Hematopoietic multipotent progenitor cell (in vitro differentiated cells): ENCODE measurements at places on chromosomes 1 and 21. TPM values are rescaled to one million over a fixed set of nuclear protein-coding genes. Genes with fewer than 3 reads are reported as not detected.

WDR64 gene
- not detected for total RNA-seq

SPAG17 gene
- 0.81 TPM for total RNA-seq

SHISAL2A gene
- 0.27 TPM for total RNA-seq

ATG4C gene
- 7.5 TPM for total RNA-seq

TENT5C gene
- 12.4 TPM for total RNA-seq

CD48 gene
- total RNA-seq = 18.0 TPM

DOCK7 gene
- total RNA-seq = 15.3 TPM

RNF186 gene
- total RNA-seq = under 0.01 TPM

- DNase-seq = no peak
Observed at GRCh38 chr1:179816196-179816960, 61.2 kb downstream of the TOR1AIP2 start.

GRCh38 chr1:168218658-168219057, 7.1 kb upstream of the SFT2D2 start:
- no peak for DNase-seq

- DNase-seq = no peak
Observed at GRCh38 chr1:190277107-190277506, 200.6 kb downstream of the BRINP3 start.

- no peak for DNase-seq
Observed at GRCh38 chr1:240883490-240883889, 271.5 kb upstream of the GREM2 start.

- no peak for DNase-seq
Observed at GRCh38 chr21:46082963-46083790, 14.7 kb upstream of the COL6A2 start.

DNA sequence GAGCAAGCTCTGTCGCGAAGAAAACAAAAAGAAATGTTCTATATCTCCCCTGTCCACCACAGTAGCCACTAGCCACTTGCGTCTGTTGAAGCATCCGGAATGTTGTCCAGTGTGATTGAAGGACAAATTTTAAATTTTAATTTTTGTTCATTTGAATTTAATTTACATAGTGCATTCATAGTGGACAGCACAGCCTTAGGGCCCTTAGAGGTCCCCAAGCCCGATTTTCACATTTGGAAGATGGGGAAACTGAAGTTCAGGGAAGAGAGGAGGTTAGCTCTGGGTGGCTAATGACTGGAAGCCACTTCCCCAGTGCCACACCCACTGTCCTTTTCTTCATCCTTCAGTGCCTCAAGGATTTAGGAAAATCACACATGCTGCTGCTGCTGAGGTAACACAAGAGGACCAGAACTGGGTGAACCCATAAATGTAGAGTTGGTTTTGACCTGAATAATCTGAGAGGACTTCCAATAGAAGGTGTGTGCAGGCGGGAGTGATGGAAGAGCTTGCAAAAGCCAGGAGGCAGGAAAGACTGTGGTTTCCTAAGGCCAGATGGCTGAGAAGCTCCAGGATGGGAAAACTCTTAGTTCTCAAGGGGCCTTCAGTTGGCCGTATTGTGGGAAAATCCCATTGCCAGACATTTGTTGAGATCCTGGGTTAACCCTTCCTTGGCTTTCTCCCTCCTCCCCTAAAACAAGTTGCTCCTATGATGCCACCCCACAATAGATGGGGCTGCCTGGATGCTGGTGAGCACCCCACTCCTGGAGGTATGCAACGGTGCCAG, 49.5 kb downstream of the TRIM11 start:
- DNase-seq = no peak

DNA sequence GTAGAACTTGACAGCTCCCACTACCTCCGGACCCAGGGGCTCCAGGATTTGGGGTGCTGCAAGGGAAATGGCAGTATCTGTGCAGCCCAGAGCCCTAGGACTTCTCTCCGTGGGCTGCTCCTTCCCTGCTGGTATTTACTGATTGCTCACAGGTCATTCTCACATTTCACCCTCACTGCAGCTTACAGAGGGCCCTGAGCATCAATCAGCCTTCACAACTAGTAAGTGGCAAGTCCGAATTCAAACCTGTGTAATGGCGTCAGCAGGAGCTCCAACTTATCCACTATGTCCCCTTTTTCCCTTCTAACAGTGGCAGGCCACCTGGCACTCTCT, 32.4 kb downstream of the PIK3C2B start:
- no peak for DNase-seq

GRCh38 chr1:6955357-6956094, 170.3 kb downstream of the CAMTA1 start:
- no peak for DNase-seq

DNA sequence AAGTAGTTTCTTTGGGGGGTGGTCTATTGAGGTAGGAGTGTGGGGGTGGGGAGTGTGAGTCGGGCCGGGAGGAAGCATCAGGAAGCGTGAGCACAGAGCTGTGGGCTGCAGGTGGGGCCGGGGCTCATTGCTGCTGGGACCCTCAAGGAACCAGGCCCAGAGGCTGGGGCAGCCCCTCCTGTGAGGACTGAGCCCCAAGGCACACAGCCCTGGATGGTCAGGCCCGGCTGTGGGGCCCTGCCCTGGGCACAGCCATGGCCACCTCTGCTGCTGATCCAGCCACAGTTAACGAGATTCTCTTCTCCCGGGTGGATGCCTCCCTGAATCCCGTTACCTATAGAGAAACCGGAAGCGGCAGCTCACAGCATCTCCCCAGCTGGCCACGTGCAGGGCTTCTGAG, 22.9 kb upstream of the SUMO3 start:
- DNase-seq = no peak

GRCh38 chr1:178311164-178311563, 185.6 kb downstream of the CLEC20A start:
- no peak for DNase-seq

- no peak for DNase-seq
Observed at GRCh38 chr21:38490411-38491020, 7.8 kb downstream of the ERG start.

- no peak for DNase-seq
Observed at GRCh38 chr21:43353282-43354025, 73.5 kb downstream of the SIK1 start.

- DNase-seq = no peak
Observed at GRCh38 chr1:155004352-155005075, 1.9 kb downstream of the ZBTB7B start.
